ENCODE measurements at places on chromosomes 5 and 9.

GRCh38 chr9:98010445-98010844 lies 27.3 kb downstream of the ANP32B start:
- no peak for DNase-seq

DNA sequence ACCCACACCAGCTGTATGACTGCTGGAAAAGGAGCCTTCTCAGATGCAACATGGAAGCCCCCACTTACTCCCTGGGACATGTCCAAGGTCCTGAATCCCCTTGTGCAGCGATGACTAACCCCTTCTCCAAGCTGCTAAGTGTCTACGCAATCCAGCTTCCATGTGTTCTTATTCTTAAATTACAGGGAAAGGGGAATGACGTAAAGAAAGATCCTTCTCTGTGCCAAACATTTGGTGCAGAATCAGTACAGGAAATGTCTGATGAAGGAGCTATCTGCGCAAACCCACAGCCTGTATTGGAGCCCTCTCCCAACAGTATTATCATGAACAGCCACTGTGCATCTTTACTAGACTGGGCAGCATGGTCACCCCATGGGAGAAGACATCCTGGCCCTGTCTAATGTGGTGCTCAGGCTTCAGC lies 183.2 kb downstream of the FRMD3 start:
- DNase-seq: no peak

- DNase-seq: no peak
These were observed 193.5 kb upstream of the KLF9 start for GRCh38 chr9:70607926-70608325.

DNA sequence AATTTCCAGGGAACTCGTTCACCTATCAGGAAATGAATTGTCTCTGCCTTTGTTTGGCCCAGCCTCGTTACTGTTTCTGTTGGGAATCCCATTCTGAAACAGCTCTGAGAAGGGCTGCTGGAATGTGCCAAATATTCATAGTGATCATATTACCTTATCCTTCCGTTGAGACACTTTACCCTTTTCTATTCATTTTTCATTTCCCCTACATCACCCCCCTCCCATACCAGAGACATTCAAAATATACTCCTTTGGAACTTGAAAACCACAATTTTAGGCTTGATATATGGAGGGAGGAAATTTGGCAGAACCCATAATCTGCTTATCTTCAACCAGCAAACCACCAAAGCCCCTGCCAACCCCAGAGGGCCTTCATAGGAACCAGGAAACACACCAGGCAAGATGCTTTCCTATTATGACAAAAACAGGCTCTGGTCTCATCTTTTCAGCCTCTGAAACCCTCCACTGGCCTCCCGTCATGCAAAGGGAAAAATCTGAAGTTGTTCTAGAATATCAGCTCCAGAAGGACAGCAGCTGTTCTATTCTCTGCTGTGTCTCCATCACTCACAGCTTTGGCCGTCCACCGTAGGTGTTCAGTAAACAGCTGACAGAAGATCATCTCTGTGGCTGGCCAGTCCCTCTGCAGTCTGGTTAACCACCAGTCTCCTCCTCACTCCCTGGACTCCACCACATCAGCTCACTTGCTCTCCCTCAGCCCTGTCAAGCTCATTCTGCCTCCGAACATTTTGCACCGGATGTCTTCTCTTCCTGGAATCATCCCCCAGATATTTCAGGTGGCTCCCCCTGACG lies 217.2 kb upstream of the WWC1 start:
- no peak for DNase-seq

DNA sequence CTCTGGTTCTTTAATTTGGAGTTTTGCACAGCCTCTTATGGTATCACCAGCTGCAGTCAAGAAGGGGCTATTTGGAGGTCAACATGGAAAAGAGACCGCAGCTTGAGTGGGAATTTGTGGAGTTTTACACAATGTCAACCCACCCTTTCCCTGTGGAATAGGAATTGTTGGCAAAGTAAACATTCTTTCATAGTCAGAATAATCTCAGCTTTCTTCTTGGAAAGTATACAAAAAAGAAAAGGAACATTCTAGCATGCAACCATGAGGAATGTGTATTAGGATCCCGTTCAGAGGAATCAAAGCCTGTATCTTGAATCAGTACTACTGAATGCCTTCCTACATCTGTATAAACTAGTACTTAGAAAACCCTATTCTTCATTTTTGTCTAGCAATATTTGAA lies 107.6 kb downstream of the LURAP1L start:
- no peak for DNase-seq
